ENCODE measurements at places on chromosomes 1 and 21. TPM values are rescaled to one million over a fixed set of nuclear protein-coding genes. Genes with fewer than 3 reads are reported as not detected.

DNA sequence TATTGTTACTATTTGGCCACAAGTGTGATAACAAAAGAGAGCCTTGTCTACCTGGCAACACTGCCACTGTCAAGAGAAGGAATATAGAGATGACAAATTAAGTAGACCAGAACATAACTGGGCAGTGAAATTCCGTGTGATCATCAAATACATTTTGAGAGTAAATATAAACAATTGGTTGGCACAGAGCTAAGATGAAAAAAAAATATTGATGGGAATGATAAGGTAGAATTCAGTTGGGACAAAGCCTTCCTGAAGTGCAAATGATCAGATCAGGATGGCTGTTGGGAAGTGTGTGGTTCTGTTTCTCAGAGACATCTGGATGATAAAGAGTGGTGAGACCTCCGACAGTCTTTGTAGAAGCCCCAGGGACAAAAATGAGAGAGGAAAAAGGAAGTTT is 205.5 kb upstream of the CAMK1G start:
- H3K4me3 ChIP-seq, result no peak overlapping the region
- no peaks in the 10 kb centered on the region for H3K27me3 ChIP-seq
- no peak overlapping the region for H3K27ac ChIP-seq
- DNase-seq, result no peak

- H3K27me3 ChIP-seq, result no peaks in the 10 kb centered on the region
- H3K4me3 ChIP-seq, result no peak overlapping the region
- H3K36me3 ChIP-seq, result peaks cover 46% of the 10 kb centered on the region
- H3K27ac ChIP-seq, result no peak overlapping the region
- no peak for DNase-seq
Observed at GRCh38 chr1:184803180-184803492, 48.5 kb upstream of the EDEM3 start.

DNA sequence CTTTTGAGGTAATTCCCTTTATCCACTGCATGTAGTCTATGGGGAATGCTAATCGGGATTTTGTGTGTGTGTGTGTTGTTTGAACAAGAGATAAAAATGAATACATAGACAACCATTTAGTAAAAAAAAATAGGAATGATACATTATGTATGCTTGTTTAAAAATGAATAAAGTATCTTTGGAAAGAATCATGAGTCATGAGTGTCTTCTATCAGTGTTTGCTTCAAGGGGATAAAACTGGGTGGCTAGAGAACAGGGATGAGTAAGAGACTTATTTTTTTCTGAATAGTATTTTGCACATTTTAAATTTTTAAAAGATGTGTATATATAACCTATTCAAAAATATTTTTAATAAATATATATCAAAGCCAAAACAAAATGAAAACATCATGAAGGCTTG is 839.4 kb upstream of the ADGRL4 start:
- DNase-seq, result no peak
- H3K27ac ChIP-seq, result no peak overlapping the region
- H3K4me3 ChIP-seq, result no peak overlapping the region
- H3K27me3 ChIP-seq, result no peaks in the 10 kb centered on the region
- H3K4me1 ChIP-seq, result no peaks in the 10 kb centered on the region

- no peak overlapping the region for H3K27ac ChIP-seq
- H3K36me3 ChIP-seq, result no peaks in the 10 kb centered on the region
Observed at GRCh38 chr21:28798798-28799197, 193.9 kb downstream of the LTN1 start.

- no peak for DNase-seq
- no peak overlapping the region for H3K27ac ChIP-seq
- no peak overlapping the region for H3K4me3 ChIP-seq
- H3K4me1 ChIP-seq, result peaks cover 21% of the 10 kb centered on the region
- no peaks in the 10 kb centered on the region for H3K36me3 ChIP-seq
Observed at GRCh38 chr1:119000371-119001180, 12.4 kb upstream of the TBX15 start.

GJA8 gene
- total RNA-seq, result not detected

- H3K36me3 ChIP-seq, result no peaks in the 10 kb centered on the region
- peaks cover 8% of the 10 kb centered on the region for H3K4me1 ChIP-seq
- no peaks in the 10 kb centered on the region for H3K27me3 ChIP-seq
- no peak overlapping the region for H3K27ac ChIP-seq
- no peak for DNase-seq
- no peak overlapping the region for H3K4me3 ChIP-seq
Observed at GRCh38 chr1:63461661-63462230, 61.3 kb downstream of the ITGB3BP start.

GRCh38 chr1:89311757-89312156 is 39.1 kb upstream of the GBP5 start:
- H3K27ac ChIP-seq, result peak overlapping the region; percentile 72
- DNase-seq, result no peak
- no peaks in the 10 kb centered on the region for H3K36me3 ChIP-seq
- no peak overlapping the region for H3K4me3 ChIP-seq
- peaks cover 34% of the 10 kb centered on the region for H3K4me1 ChIP-seq

DNA sequence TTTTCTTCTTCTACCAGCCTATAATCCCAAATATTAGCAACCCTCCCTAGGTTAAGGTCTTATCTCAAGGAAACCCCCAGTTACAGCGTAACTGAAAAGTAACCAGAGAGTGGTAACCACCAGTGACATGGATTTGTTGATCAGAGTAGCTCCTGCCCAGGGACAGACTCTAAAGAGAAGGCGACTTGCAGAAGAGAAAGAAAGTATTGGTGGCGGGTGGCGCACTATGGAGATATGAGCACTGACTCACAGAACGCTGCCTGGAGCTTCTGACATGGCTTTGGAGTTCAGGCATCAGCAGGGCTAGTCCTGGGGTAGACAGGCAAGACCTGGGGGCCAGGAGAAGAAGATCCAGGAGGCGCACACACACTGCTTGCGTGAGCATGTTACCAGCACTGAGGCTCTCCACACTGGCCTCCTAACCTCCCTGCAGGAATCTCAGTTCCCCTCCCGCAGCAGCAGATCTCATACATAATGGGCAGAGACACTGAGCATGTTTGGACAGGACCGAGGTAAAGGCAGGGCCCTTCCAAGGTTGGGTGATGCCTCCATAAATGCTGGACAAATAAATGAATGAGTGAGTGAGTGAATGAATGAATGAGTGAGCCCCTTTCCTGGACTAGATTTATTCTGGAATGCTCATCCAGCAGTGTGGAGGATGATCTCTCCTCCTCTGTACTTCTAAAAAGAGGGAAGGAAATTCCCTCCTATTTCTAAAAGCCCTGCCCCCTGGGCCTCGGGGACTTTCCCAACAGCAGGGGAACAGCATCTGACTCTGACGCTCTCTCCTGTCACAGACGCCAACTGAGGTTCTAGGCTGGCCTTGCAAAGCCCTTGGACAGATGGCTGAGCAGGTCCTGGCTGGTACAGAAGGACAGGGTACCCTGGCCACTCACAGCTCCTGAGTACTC is 175.5 kb downstream of the CLIC6 start:
- no peak overlapping the region for H3K4me3 ChIP-seq
- H3K36me3 ChIP-seq, result peaks cover 64% of the 10 kb centered on the region
- H3K4me1 ChIP-seq, result peaks cover 93% of the 10 kb centered on the region
- no peaks in the 10 kb centered on the region for H3K27me3 ChIP-seq
- H3K27ac ChIP-seq, result peak overlapping the region; percentile 75
- no peak for DNase-seq

DNA sequence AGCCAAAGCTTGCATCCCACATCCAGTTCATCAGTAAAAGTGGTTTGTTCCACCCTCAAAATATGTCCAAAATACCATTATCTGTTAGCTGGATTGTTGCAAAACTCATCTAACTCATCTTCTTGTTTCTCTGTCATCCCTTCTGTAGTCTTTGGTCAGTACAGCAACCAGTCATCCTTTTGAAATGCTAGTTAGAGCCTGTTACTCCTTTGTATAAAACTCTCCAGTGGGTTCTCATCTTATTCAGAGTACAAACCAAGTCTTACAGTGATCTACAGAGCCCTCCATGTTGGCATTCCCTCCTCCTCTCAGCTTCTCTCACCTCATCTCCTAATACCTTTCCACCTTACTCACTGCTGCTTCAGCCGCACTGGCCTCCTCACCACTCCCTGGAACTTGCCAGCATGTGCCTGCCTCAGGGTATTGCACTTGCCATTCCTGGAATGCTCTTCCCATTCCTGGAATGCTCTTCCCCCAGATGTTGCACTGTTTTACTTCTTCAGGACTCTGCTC is 70.6 kb downstream of the LAMC1 start:
- H3K36me3 ChIP-seq, result no peaks in the 10 kb centered on the region
- H3K27ac ChIP-seq, result no peak overlapping the region
- no peaks in the 10 kb centered on the region for H3K27me3 ChIP-seq
- DNase-seq, result no peak

DNA sequence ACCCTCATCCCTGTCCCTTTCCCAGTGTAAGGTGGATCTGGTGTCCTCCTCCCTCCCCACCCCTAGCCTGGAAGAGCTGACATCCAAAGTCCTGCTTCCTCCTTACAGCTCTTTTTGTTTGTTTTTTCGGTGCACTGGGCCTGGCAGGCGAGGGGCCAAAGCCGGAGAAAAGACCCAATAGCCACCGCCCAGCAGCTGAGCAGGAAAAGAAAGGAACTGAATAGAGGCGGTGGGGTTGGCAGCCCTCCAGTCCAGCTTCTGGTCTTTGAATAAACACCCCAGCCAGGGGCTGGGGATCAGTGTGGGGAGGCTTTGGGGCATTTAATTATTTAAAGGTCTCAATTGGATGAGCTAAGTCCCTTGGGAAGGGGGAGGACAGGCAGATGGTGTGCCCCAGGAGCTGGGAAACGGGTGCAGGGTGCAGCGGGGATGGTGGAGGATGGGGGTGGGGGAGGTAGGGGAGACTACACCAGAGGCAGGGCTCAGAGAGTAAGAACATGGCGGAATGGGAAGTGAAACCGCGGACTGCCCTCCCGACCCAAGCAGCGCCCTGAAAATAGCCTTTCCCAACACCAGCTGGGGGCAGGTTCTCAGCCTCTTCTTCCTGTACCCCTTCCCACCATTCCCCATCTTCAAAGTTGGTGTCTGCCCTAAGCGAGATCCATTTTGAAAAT is 20.2 kb downstream of the BTG2 start:
- no peaks in the 10 kb centered on the region for H3K27me3 ChIP-seq
- no peak overlapping the region for H3K4me3 ChIP-seq
- DNase-seq, result peak; percentile 70

DNA sequence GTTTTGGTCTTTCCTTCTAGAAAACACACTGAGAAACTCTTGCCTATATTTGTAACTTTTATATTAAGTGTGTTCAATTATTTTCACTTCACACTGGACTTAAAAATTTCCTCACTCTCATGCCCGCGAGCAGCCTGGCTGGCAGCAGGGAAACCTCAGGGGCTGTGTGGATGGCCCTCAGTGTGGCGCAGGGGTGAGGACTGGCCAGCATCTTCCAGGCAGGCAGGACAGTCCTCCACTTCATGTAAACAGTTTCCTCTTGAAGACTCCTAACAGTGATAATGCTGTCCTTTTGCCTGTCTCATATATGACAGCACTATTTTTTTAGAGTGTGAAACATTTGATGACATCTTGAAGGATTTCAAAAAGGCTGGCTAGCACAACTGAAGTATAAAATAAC is 618.6 kb downstream of the KIF26B start:
- H3K4me1 ChIP-seq, result no peaks in the 10 kb centered on the region
- H3K36me3 ChIP-seq, result no peaks in the 10 kb centered on the region
- no peaks in the 10 kb centered on the region for H3K27me3 ChIP-seq
- H3K27ac ChIP-seq, result no peak overlapping the region
- no peak overlapping the region for H3K4me3 ChIP-seq

KRTAP10-2 gene
- 0.24 TPM for total RNA-seq

TENT5C gene
- 19.3 TPM for total RNA-seq

- H3K36me3 ChIP-seq, result no peaks in the 10 kb centered on the region
- H3K27me3 ChIP-seq, result no peaks in the 10 kb centered on the region
- DNase-seq, result peak; percentile 82
- peaks cover 16% of the 10 kb centered on the region for H3K4me1 ChIP-seq
Observed at GRCh38 chr1:10733474-10734366, 62.7 kb downstream of the CASZ1 start.

GRCh38 chr1:147273409-147274336 is 31.2 kb downstream of the CHD1L start:
- no peak overlapping the region for H3K4me3 ChIP-seq
- peak overlapping the region; percentile 36 for H3K27ac ChIP-seq
- no peaks in the 10 kb centered on the region for H3K27me3 ChIP-seq
- H3K4me1 ChIP-seq, result no peaks in the 10 kb centered on the region
- no peaks in the 10 kb centered on the region for H3K36me3 ChIP-seq
- no peak for DNase-seq

- no peaks in the 10 kb centered on the region for H3K4me1 ChIP-seq
- H3K4me3 ChIP-seq, result no peak overlapping the region
- no peaks in the 10 kb centered on the region for H3K27me3 ChIP-seq
- no peak overlapping the region for H3K27ac ChIP-seq
Observed at GRCh38 chr1:109151146-109151990, 37.5 kb downstream of the ELAPOR1 start.

DNA sequence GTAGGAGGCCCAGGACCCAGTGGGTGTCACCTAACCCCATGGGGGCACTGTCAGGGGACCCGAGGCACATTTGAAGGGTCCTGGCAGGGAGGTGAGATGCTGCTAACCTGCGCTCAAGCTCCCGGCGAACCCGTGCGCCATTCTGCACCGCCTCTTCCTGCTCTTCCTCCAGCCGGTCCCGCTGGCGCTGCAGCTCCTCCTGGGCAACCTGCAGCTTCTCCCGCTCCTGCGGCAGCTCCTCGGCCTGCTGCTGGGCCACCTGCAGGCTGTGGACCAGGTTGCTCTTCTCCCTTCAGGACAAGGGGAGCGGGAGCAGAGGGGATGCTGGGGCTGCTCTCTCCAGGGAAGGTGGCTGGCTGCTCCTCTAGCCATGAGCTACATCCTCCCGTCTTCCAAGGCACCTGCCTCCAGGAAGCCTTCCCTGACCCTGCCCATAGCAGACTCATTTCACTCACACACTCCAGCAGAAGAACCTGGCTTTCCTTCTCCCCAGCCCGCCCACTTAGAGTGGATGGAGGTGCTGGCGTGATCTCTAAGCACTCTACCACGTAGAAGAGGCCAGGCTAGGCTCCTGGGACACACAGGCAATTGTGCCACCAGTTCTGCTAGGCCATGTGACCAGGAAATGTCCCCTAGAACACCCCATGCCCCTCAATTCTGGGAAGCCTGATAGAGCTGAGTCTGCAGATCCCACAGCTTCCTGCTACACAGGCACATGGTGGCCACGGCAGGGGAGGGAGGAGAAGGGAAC is 15.2 kb upstream of the NBPF1 start:
- no peak overlapping the region for H3K4me3 ChIP-seq
- no peaks in the 10 kb centered on the region for H3K4me1 ChIP-seq
- H3K27ac ChIP-seq, result no peak overlapping the region
- H3K27me3 ChIP-seq, result no peaks in the 10 kb centered on the region
- DNase-seq, result no peak

GRCh38 chr1:234212764-234213657 is 160.2 kb upstream of the COA6 start:
- no peak overlapping the region for H3K27ac ChIP-seq
- DNase-seq, result peak; percentile 7
- H3K4me1 ChIP-seq, result peaks cover 22% of the 10 kb centered on the region

- no peaks in the 10 kb centered on the region for H3K36me3 ChIP-seq
- H3K27me3 ChIP-seq, result no peaks in the 10 kb centered on the region
- H3K4me1 ChIP-seq, result no peaks in the 10 kb centered on the region
- no peak overlapping the region for H3K4me3 ChIP-seq
Observed at GRCh38 chr21:27787046-27787445, 820.2 kb upstream of the ADAMTS5 start.

GRCh38 chr1:53138991-53139884 is 3.2 kb downstream of the SLC1A7 start:
- DNase-seq, result no peak
- H3K4me1 ChIP-seq, result peaks cover 14% of the 10 kb centered on the region
- H3K27ac ChIP-seq, result peak overlapping the region; percentile 39
- no peaks in the 10 kb centered on the region for H3K27me3 ChIP-seq
- no peak overlapping the region for H3K4me3 ChIP-seq

- no peaks in the 10 kb centered on the region for H3K4me1 ChIP-seq
- DNase-seq, result no peak
- H3K36me3 ChIP-seq, result peaks cover 85% of the 10 kb centered on the region
- H3K27me3 ChIP-seq, result no peaks in the 10 kb centered on the region
- no peak overlapping the region for H3K4me3 ChIP-seq
Observed at GRCh38 chr1:220149742-220150141, 55.8 kb downstream of the IARS2 start.

TDRD10 gene
- total RNA-seq, result 3.8 TPM

Measured in left lung (tissue), 14 donors.